ENCODE measurements at places on chromosomes 13 and 19. TPM values are rescaled to one million over a fixed set of nuclear protein-coding genes. Genes with fewer than 3 reads are reported as not detected.

KLK14 gene
- total RNA-seq: not detected

JSRP1 gene
- total RNA-seq: 1.3 TPM

FUT2 gene
- 125 TPM for total RNA-seq

ZNF235 gene
- 5.4 TPM for total RNA-seq

CCDC169 gene
- total RNA-seq: 1.3 TPM

AMER2 gene
- not detected for total RNA-seq

SLC46A3 gene
- total RNA-seq: 30.5 TPM

FAM83E gene
- total RNA-seq: 150 TPM

DUS3L gene
- 20.8 TPM for total RNA-seq

SYNE4 gene
- total RNA-seq: 9.3 TPM

ZNF699 gene
- total RNA-seq: 4.1 TPM

RUBCNL gene
- total RNA-seq: 25.6 TPM

IL27RA gene
- total RNA-seq: 2.5 TPM

ZIC2 gene
- 0.11 TPM for total RNA-seq

SHISA7 gene
- not detected for total RNA-seq

GTF2F2 gene
- 18.7 TPM for total RNA-seq

Data from colonic mucosa (tissue), 4 donors.